ENCODE measurements at places on chromosomes 3 and 15.

GRCh38 chr3:43013743-43014155 is 34.6 kb downstream of the GASK1A start:
- DNase-seq, result no peak

- no peak for DNase-seq
These were observed 4.3 kb downstream of the CHRNA3 start for GRCh38 chr15:78616506-78616905.

GRCh38 chr3:131608741-131609140 is 106.0 kb upstream of the MRPL3 start:
- DNase-seq, result no peak

- DNase-seq, result no peak
These were observed 28.7 kb upstream of the CSPG5 start for GRCh38 chr3:47607335-47607734.

DNA sequence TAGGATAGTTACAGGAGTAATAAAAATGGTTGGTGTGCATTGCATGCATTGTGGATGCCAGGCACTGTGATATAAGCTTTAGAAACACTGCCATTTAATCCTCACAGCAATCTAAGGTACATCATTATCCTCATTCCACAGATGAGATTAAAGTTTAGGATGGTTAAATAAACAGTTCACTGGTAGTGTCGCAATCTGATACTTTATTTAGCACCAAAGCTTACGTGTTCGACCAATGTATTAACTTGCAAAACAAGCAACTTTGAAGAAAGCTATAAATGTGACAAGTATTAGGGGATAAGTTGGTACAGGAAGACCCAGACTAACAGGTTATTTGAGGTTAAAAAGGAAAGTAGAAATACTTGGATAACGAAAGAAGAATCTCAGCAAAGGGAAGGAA is 150.5 kb upstream of the ZNF385D start:
- no peak for DNase-seq

- DNase-seq, result no peak
These were observed 150.5 kb upstream of the LRRFIP2 start for GRCh38 chr3:37324850-37325321.

DNA sequence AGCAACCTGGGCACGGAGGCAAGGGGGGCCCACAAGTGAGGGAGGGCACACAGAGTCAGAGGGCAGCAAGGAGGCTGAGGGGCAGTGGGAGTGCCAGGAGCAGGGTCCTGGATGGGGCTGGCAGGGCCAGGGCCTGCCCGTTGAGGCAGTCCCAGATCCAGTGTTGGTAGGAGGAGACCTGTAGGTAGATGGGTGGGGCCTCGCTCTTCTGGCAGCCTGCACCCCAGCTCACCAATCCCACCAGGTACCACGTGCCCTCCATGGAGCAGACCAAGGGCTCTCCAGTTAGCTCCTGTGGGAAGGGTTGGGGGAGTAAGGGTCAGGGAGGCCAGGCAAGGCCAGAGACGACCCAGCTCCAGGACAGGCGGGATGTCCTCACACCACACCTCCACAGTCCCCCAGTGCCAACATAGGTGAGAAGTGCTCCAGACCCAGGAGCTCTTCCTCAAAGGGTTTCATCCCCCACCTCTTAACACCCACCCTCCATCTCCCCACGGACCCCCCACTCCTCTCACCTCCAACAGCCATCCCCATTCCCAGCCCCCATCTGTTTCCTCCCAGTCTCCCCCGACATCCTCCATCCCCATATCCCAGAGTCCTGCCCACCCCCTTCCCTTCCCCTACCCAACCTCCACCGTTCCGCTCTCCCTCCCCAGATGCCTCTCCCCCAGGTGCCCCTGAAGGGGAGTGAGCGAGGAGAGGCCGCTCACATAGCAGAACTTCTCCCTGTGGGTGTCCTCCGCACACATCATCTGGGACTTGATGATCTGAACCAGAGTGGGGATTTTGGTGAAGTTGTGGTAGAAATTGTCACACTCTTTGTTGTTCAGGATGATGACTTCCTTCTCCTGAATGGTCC is 5.2 kb downstream of the PRSS50 start:
- peak; percentile 11 for DNase-seq

DNA sequence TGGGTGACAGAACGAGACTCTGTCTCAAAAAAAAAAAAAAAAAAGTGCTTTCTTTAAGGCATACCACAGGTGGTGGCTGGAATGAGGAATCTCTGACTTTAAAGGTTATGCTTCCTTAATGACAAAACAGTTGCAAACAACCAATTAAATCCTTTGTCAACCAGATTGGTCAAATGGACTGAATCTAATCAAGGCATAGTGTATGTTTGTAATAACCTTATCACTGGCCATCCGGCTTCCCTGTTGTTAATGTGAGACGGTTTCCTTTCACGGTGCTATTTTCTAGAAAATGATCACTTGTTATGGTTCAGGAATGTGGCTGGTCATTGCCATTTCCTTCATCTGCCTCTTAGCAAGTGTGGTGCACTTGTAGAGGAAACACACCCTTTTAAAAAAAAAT is 75.9 kb downstream of the FLNB start:
- DNase-seq, result no peak

DNA sequence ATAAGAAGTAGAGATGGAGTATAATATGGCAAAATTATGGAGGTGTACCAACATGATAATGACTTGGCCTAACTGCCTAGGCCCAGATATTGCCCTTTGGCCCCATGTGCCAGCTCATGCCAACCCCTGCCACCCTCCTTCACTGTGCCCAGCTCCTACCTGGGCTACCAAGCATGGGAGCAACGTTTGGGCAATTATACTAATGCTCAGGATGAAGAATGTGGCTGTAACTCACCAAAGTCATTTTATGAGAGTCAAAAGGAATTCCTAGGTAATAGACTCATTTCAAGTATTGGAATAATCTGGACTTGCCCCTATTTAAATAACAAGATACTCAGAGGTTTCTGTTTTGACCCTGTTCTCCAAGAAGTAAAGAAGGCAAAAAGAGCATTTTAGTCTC is 240.2 kb upstream of the IL12A start:
- DNase-seq, result no peak

DNA sequence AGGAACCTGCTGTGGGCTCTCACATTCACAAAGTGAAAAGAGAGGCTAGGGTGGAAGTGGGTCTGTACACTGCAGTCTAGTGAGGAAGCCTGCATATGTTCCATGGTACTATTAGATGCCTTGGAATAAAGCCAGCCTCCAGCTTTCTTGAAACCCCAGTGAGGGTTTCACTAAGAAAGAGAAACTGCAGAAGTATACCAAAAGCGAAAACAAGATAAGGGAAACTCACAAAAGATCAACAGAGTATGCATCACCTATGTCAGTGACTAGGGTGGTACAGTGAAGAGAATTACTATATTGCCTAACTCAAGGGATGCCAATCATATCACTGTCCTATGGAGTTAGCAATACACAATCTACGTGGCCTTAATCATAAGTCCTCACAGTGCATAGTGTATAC is 212.5 kb upstream of the GADL1 start:
- DNase-seq, result no peak

DNA sequence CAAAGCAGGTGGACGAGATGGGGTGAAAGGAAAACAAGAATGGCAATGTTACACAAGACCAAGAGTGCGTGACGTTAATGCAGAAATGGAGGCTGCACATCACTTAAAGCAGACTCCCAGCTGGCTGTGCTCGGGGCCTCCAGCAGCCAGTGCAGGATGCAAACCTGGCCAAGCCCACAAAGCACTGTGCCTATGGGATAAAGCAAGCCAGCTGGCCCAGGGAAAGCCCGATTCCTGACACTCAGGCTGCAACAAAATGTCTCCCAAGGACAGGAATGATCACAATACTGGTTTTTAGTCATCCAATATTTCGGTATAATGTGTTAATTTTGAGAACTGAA is 86.2 kb downstream of the SEC22A start:
- DNase-seq, result no peak

All from GM12891 (cell line).